ENCODE measurements at places on chromosomes 4 and X.

DNA sequence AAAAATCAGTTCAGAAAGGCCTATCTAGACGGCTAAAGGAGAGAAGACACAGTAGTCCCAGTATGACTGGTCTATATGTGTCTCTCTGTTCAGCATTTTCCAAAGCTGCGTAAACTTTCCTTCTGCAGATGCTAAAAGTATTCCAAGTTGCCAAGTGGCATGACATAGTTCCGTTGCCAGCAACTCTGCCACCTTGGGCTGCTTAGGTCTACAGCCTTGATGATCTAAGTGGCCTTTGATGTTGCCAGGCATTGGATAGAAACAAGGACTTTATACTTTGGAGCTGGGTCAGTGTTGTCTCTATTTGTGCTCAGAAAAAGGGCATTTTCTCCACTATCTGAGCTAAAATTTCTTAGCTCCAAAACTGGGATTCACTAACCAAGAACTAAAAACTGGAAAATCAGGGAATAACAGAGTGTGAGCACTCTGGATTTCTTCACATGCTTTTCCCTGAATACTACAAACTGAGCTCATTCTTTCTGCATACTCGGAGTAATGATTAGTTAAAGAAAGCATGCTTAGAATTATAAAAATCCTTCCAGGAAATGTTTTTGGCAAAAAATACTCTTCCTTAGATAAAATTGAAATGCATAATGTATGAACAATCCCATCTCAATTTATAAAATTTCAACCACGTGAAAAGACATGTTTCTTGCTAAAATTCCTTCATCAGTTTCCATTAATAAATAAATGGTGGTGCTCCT is 191.4 kb downstream of the ADAMTS3 start:
- no peak for DNase-seq

- DNase-seq = no peak
These were observed 19.7 kb downstream of the GABRE start for GRCh38 chrX:151954730-151955129.

- DNase-seq = no peak
These were observed 39.5 kb upstream of the CLCN4 start for GRCh38 chrX:10117301-10117700.

DNA sequence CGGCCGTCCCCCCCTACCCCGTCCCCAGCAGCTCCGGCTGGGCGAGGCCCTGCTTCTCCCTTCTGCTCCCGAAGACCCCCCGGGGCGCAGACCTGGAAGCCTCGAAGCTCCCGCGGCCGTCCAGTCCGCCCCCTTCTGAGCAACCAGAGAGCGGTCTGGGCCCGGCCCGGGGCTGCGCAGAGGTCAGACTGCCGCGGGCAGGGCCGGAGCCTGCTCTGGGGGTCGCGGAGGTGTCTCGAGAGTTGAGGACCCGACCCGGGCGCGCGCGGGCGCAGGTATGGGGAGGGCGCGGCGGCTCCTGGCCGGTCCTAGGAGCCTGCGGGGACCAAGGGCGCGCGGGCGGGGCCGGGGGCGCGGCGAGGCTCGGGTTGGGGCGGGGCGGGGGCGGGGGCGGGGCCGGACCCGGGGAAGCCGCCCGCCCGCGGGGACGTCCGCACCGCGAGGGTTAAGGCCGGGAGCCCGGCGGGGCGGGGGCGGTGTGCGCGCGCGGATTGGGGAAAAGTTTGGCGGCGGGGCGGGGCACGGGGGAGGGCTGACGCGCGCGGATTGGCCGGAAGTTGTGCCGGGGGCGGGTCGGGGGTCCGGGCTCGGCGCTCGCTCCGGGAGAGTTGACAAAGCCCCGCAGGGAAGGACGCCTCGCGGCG is at the start of gene FGFRL1:
FGFRL1 (plus strand) TSS at position 605 of the 644 bp plus-strand sequence. CDS start 860 bp downstream, outside the sequence.
- peak; percentile 91 for DNase-seq

DNA sequence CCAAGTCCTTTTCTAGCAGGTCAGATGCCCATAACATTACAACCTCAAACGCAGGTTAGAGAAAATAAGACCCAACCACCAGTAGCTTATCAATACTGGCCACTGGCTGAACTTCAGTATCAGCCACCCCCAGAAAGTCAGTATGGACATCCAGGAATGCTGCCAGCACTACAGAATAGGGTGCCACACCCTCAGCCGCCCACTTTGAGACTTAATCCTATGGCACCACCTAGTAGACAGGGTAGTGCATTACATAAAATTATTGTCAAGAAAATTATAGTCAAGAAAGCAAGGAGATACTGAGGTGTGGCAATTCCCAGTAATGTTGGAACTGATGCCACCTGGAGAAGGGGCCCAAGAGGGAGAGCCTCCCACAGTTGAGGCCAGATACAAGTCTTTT is 19.9 kb upstream of the TRIM61 start:
- DNase-seq = no peak

GRCh38 chr4:76605099-76605563 is 170.1 kb downstream of the SHROOM3 start:
- no peak for DNase-seq

- DNase-seq = no peak
These were observed 62.6 kb upstream of the C4orf54 start for GRCh38 chr4:99720206-99720605.

DNA sequence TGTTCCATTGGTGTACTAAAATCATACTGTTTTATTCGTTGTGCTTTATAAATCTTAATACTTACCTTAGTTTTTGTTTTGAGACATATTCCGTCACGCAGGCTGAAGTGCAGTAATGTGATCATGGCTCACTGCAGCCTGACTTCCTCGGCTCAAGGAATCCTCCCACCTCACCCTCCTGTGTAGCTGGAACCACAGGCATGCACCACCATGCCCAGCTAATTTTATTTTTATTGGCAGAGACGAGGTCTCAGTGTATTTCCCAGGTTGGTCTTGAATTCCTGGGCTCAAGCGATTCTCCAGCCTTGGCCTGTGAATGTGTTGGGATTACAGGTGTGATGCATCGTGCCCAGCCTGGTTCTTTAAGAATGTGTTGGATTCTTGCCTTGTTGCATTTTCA is 24.4 kb upstream of the DCK start:
- no peak for DNase-seq

DNA sequence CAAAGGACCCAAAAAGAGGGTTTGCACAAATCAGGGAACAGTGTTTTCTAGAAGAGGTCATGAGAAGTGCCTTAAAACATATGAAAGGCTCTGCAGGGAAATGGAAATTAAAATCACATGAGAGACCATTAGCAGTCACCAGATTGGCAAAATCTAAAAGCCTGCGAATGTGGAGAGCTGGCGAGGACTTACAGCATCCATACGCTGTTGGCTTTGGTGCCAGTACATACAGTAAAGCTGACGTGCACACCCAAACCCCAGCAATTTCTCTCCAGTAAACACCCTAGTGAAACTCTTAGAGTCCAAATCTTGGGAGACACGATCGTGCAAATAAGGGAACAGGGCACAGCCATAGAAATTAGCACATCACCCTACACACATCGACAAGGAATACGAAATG is 25.4 kb upstream of the PPP2R2C start:
- no peak for DNase-seq

DNA sequence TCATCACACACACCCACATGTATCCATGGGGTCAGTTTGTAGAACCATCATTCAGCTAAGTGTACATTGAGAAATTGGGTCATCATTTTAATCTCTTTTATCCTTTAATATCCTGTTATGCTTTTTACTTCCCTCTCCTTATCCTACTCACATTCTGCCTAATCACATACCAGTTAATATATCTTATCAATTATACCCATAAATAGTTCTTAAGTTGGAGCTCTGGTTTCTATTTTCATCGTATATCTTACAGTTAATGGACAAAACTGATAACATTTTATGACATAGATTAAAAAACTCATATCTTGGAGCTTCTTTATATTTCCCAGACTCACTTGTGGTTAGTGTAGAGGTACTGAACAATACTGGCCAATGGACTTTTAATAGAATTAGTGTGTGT is 729.5 kb upstream of the LCORL start:
- DNase-seq = no peak

GRCh38 chrX:153739754-153740486 is 15.3 kb downstream of the ABCD1 start:
- peak; percentile 51 for DNase-seq

- DNase-seq = no peak
These were observed 34.1 kb downstream of the FNIP2 start for GRCh38 chr4:158802914-158803313.

GRCh38 chr4:53537606-53538005 is 53.7 kb downstream of the LNX1 start:
- no peak for DNase-seq

DNA sequence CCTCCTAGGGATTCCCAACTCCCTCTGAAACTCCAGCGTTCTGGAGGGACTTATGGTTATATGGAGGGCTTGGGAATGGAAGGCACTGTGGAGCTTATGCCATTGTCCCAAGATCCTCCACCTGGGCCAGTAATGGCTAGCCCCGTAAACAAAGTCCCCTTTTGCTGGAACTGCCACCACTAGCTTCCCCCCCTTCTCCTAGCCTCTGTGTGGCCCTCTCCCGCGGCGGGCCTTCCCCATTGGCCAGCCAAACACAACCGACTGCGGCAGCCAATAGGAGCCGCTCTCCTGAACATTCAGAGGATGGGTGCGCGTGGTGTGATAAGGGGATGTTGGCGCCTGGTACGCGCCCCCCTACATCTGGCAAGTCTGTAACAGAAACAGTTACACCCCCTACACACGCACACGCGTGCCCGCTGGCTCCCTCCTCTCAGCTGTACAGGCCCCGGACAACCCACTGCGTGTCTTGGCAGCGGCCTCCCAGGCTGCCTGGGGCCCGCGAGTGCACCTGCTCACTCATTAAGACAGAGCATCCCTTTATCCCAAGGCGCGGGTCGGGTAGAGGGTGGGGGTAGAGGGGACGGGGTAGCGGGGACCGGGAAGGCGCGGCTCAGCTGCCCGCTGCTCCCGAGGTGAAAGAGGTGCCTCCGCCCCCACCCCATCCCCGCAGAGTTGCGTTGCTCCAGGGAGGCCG is 863 bp upstream of the RAB33A start:
- DNase-seq = peak; percentile 56

DNA sequence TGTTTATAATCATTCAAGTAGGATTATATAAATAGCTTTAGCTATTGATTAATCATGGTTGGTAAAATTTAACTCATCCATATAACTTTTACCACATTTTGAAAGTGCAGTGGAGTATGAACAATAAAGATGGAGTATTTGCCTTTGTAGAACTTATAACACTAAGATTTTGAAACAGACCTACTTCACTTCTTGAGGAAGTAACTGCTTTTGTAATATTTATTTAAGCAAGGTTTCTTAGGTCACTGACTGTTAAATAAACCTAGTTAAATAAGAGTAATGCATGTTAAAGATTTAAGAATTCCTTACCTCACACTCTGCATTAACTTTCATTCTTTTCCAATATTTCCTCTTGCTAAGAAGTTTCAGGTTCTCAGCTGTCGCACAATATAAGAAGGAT is 242.5 kb downstream of the CFAP299 start:
- no peak for DNase-seq

DNA sequence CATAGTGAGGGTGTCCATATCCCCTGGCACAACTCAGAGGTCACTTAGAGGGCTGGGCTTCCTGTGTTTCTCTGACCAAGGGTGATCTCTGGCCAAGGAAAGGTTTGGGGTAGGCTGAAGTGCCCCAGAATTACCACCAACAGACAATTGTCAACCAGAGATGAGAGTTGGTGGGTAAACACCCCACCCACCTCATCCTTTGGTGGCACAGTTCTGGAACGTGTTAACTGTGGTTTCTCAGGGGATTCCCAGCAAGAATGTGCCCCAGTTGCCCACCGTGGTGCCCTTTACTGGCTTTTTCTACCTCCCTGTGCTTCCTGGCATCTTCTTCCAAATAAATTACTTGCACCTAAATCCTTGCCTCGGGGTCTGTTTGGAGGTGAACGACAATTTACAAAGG is 17.1 kb downstream of the GRPR start:
- no peak for DNase-seq

DNA sequence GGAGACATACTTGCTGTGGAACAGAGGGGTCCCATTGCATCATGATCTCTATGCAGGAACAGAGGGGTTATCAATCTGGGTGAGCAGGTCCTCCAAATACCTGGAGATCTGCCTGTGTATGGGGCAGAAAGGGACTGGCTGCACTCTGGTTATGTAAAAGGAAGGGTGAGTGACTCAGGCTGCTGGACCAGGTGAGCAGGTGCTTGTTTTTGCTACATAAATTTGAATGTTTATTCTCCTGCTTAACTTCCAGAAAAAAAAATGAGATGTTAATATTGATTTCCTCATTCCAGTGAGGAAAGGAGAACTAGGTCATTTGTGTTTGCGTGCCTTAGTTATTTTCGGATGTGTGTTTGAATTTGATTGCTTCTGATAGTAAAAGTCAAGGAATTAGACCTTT is 225.8 kb upstream of the TRAM1L1 start:
- no peak for DNase-seq

DNA sequence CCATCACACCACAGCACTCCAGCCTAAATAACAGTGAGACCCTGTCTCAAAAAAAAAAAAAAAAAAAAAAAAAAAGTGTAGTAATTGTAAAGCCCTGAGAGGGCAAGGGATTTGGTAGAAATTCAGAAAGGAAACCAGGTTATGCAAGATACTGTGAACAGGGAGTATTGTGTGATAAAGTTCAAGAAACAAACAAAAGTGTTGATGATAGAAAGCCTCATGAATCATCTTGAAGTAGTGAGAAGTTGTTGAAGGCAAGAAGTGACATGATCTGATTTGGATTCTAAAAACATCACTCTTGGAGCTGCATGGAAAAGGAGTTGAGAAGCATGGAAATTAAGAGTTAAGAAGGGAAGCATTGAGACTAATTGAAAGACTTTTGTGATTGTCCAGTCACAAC is 102.2 kb downstream of the RAP1GDS1 start:
- DNase-seq = no peak

DNA sequence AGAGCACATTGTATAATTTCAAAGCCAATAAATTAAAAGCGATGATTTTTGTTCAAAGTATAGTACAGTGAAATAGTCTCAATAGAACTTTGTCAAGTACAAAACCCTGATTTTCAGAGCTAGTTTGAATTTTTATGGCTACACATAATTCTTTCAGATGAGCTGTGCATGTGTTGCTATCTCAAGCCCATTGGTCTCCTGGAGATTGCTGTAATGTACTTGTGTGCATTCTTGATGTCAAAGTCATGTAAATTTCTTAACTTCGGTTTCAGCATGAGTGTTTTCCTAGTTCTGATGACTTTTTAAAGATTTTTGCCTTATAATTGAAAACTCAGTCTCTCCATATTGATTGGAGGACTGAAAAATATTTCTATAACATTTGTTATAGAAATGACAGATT is 200.8 kb downstream of the CEP135 start:
- no peak for DNase-seq

DNA sequence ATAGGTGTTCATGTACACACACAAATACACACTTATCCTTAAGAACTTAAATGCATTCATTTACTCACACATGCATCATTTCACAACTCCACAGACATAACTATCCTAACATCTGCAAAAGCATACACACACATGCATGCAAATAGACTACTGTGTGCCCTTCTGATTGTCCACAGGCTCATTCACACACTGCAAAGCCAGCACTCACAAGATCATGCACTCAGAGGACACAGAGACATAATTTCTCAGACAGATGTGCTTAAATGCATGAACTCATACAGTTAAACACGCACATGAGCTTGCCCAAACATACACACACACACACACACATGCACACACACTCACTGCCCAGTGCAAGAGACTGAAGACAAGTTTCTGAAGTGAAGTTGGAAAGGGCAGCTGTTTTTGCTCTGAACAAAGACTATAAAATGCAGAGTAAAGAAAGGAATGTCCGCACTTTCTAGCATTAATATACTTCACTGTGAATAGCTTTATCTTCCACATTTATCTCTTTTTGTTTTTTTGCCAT is 1018.0 kb upstream of the HS3ST1 start:
- DNase-seq = no peak
